ENCODE measurements at places on chromosomes 3 and 15.

GRCh38 chr15:48298914-48299313 is 32.3 kb upstream of the DUT start:
- no peaks in the 10 kb centered on the region for H3K36me3 ChIP-seq
- H3K27ac ChIP-seq: no peak overlapping the region
- DNase-seq: no peak
- no peaks in the 10 kb centered on the region for H3K4me1 ChIP-seq

DNA sequence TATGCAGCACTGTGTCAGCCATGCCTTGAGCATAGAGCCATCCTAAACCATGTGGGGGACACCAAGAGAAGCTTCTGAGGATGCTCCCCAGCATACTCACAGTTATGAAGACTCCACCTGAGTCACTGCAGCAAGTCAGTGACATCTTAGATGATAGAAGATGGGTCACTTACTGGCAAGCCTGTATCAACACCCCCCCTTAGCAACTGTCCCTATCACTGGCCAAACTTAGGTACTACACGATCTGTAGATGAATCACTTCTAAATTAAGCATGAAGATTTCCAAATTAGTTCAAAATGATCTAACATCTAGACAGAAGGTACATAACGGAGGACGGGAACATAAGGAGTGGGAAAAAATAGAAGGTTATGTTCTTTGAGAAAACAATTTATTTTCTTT is 13.2 kb upstream of the LMCD1 start:
- no peak overlapping the region for H3K27ac ChIP-seq
- H3K36me3 ChIP-seq: no peaks in the 10 kb centered on the region
- no peak overlapping the region for H3K4me3 ChIP-seq
- no peaks in the 10 kb centered on the region for H3K4me1 ChIP-seq
- H3K27me3 ChIP-seq: peaks cover 3% of the 10 kb centered on the region

DNA sequence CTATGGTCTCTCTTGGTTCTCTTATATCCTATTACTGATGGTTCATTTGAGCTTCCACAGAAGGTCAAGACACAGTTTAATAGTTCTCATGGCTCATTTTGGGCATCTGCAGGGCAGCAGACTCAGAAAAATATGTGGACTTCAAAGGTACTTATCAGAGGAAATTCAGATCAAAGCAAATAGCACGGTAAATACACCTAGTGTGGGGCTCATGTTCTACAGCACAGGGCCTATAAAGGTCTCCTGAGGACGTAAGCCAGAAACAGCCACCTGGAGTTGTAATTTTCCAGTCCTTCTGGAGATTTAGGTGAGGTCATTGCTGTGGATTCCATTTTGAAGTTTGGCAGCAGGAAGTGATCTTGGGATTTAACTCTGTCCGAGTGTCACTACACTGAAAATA is 134.5 kb upstream of the SGO1 start:
- H3K27me3 ChIP-seq: no peaks in the 10 kb centered on the region
- H3K27ac ChIP-seq: no peak overlapping the region
- no peak for DNase-seq
- H3K4me1 ChIP-seq: no peaks in the 10 kb centered on the region

DNA sequence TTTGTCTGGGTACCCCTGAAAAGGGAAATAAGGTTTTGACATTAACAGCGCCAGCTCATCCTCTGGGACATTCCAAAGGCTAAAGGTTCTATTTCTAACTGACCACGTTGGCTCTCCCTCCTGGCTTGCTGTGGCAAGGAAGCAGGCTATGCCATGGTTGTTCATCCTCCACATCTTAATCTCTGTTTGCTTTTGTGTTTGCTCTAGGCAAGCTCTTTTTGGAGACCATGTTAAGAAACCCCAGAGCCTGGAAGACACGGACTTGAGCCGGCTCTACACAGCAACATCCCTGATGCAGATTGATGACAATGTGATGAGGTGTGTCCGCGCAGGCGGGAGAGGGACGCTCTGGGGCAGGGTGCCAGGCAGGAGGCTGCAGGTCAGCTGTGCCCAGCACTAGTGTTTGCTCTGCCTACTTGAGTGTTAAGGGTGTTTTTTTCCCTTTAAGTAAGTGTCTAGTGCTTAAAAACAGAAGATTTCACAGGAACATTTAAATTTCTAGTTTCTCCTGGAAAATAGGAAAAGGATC is 33.3 kb downstream of the RLBP1 start:
- DNase-seq: no peak
- H3K36me3 ChIP-seq: peaks cover 26% of the 10 kb centered on the region
- H3K4me1 ChIP-seq: no peaks in the 10 kb centered on the region
- no peaks in the 10 kb centered on the region for H3K27me3 ChIP-seq
- H3K27ac ChIP-seq: no peak overlapping the region

- H3K4me1 ChIP-seq: no peaks in the 10 kb centered on the region
- no peak for DNase-seq
- H3K27ac ChIP-seq: no peak overlapping the region
- H3K4me3 ChIP-seq: no peak overlapping the region
These were observed 295.9 kb upstream of the UBE2E2 start for GRCh38 chr3:22907161-22907780.

DNA sequence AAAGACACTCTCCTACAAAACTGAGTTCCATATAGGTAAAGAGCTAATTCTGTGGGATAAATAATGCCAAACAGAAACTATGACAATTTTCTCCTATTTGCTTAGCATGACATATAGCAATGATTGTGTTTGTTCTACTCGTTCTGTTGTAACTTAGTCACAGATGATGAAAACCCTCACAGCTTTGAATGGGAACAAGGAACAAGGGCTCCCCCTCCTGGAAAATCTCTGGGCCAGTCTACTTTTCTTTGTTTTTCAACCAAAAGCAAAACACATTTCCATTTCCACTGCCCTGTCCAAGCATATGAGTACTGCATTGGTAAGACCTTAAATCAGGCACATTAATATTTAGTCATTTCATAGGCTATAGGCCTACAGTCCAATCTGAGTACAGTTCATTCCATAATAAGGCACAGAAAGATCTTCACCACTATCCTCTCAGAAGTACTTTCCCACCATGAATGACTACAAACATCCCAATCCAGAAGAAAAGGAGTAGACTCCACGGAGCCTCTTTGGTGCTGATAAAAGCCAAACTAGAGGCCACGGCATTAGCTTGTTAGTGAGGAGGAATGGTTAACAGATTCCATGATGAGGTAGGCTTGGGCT is 67.1 kb downstream of the ATP8B4 start:
- DNase-seq: peak; percentile 24
- no peaks in the 10 kb centered on the region for H3K36me3 ChIP-seq
- H3K27me3 ChIP-seq: peaks cover 2% of the 10 kb centered on the region
- no peak overlapping the region for H3K4me3 ChIP-seq
- no peak overlapping the region for H3K27ac ChIP-seq

GRCh38 chr3:61157414-61157813 is 93.8 kb downstream of the FHIT start:
- peaks cover 2% of the 10 kb centered on the region for H3K4me1 ChIP-seq

DNA sequence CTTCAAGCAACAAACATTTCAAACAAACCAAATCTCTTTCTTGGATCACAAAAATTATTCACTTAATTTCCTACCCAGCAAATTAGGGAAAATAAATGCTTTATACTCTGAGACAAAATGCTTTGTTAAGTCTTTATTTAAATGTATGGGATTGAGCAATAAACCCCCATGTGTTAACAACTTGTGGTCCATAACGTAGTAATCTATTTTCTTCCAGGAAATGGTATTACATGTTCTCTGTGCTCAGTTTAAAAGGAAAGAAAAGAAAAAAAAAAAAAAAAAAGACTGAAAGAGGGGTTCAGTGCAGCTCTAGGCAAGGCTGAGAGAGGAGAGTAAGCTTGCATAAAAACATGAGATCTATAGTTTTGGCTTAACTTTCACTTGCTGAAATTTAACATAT is 102.3 kb downstream of the PIK3CB start:
- H3K27me3 ChIP-seq: no peaks in the 10 kb centered on the region
- no peak for DNase-seq
- peaks cover 11% of the 10 kb centered on the region for H3K36me3 ChIP-seq

- H3K4me1 ChIP-seq: no peaks in the 10 kb centered on the region
- H3K36me3 ChIP-seq: no peaks in the 10 kb centered on the region
These were observed 322.5 kb upstream of the COL8A1 start for GRCh38 chr3:99315896-99316295.

DNA sequence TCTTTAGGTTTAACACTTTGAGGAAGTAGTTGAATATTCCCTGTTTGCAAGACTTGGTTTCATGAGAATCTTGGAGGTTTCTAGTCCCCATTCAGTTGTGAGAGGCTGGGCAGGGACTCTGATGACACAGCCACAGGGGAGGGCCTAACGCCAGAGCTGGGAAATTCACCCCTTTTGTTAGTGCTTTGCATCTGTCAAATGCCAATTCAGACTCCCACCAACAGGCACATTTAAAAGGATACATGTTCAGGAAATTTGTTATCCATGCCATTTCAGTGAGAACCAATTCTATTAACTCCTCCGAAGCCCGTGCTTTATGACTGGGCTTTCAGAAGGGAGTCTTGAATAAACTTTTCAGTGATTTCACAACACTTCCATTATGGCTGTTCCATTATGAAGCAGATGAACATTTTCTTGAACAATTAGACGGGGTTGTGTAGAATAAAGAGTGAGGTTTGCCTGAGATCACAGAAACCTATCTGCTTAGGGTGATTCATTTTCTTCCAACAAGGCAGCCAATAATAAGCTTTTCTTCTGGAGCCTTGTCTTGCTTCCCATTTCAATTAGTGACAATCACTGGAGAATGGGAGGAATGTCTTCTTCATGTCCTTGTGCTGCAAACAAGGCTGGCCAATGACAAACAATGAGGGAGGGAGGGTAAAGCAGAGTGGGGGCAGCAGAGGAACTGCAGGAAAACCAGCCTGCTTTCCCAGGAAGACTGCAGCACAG is 90.6 kb downstream of the SOX14 start:
- no peaks in the 10 kb centered on the region for H3K27me3 ChIP-seq
- H3K36me3 ChIP-seq: no peaks in the 10 kb centered on the region
- H3K27ac ChIP-seq: no peak overlapping the region
- H3K4me1 ChIP-seq: no peaks in the 10 kb centered on the region

GRCh38 chr15:44736181-44736765 is at the start of gene TRIM69:
Gene TRIM69, plus strand, starts transcription at chr15:44736528. Its CDS starts 177 bp downstream, at chr15:44736705.
- peaks cover 22% of the 10 kb centered on the region for H3K36me3 ChIP-seq
- peak within 1 kb of the TSS; percentile 92 for H3K27ac ChIP-seq
- DNase-seq: no peak
- H3K27me3 ChIP-seq: no peaks in the 10 kb centered on the region

- peaks cover 3% of the 10 kb centered on the region for H3K27me3 ChIP-seq
- H3K4me3 ChIP-seq: no peak overlapping the region
- H3K4me1 ChIP-seq: peaks cover 4% of the 10 kb centered on the region
- DNase-seq: no peak
These were observed 84.3 kb downstream of the RAB11A start for GRCh38 chr15:65953622-65954021.

- peaks cover 90% of the 10 kb centered on the region for H3K4me1 ChIP-seq
- peak overlapping the region; percentile 11 for H3K4me3 ChIP-seq
- peaks cover 33% of the 10 kb centered on the region for H3K36me3 ChIP-seq
- peak; percentile 80 for DNase-seq
These were observed 105.8 kb upstream of the RASGRP1 start for GRCh38 chr15:38670128-38671005.

- DNase-seq: no peak
- peak overlapping the region; percentile 21 for H3K4me3 ChIP-seq
- H3K27ac ChIP-seq: peak overlapping the region; percentile 92
- no peaks in the 10 kb centered on the region for H3K27me3 ChIP-seq
- H3K4me1 ChIP-seq: peaks cover 42% of the 10 kb centered on the region
- H3K36me3 ChIP-seq: peaks cover 41% of the 10 kb centered on the region
These were observed 82.9 kb downstream of the CHSY1 start for GRCh38 chr15:101168898-101169494.

GRCh38 chr3:124007186-124007585 is 15.3 kb upstream of the ROPN1 start:
- no peak overlapping the region for H3K4me3 ChIP-seq
- no peak for DNase-seq
- H3K27me3 ChIP-seq: peaks cover 40% of the 10 kb centered on the region
- H3K36me3 ChIP-seq: no peaks in the 10 kb centered on the region

DNA sequence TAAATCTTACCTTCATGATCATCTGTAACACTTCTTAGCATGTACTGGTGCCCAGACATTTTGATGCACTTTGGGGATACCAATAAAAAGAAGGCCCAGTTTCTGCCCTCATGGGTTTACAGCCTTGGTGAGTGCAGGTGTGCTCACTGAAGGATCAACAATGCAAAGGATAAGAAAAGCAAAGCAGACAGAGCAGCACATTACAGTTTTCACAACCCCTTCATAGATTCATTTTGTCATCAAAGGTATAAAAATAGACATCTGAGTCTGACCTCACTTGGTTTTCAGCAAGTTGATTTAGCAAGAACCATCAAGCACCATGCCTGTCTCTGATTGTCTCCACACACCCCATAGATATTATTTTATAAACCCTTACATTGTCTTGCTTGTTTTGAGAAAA is 77.6 kb downstream of the BFSP2 start:
- no peaks in the 10 kb centered on the region for H3K27me3 ChIP-seq
- DNase-seq: no peak
- no peaks in the 10 kb centered on the region for H3K36me3 ChIP-seq
- no peak overlapping the region for H3K27ac ChIP-seq

DNA sequence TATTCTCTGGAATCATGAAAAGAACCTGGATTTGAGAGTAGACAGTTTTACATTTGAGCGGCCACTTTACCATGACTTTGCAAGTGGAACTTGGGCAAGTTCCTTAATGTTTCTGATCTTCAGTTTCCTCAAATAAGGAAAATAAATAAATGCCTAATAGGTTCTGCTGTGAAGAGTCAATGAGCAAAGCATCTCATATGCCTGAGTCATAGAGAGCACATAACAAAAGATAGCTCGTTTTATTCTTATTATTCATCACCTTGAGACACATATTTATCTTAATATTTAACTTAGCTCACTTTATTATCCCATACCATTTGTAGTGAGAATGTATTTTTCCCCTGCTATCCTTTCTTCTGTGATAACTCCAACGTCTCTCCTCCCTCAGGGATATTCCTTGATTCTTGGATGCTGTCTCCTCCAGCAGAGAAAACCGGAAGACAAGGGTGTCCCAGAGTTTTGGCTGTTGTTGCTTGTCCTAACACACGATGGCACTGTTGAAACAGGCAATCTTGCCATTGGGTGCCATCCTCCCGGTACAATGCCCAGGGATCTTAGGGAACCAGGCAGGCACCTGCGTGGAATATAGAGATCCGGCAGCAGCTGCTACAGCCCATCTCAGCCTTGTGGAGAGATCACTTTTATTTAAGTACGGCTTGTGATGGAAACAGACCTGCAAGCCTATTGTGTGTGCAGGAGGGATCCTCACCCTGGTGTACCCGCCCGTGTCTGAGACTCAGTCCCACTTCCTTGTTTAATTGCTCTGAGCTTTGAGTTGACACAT is 33.3 kb upstream of the VPS33B start:
- no peak overlapping the region for H3K4me3 ChIP-seq
- H3K4me1 ChIP-seq: no peaks in the 10 kb centered on the region
- no peak overlapping the region for H3K27ac ChIP-seq
- H3K27me3 ChIP-seq: peaks cover 62% of the 10 kb centered on the region
- no peaks in the 10 kb centered on the region for H3K36me3 ChIP-seq

DNA sequence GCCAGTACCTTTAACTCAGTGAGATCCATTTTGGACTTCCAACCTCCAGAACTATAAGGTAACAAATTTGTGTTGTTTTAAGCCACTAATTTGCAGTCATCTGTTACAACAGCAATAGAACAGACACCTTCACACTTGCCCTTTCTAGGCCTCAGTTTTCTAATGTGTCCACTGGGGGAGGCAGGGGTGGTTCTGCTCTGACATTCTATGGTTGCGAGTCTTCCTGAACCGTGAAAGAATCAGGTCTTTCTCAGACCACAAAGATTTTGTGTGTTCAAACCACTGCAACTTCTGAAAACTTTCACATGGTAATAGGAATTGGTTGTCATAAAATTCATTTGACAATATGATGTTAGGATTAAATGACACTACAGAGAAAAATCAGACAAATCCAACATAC is 26.8 kb upstream of the CSTA start:
- H3K4me3 ChIP-seq: no peak overlapping the region
- no peak overlapping the region for H3K27ac ChIP-seq
- no peaks in the 10 kb centered on the region for H3K36me3 ChIP-seq
- H3K4me1 ChIP-seq: peaks cover 23% of the 10 kb centered on the region
- peaks cover 2% of the 10 kb centered on the region for H3K27me3 ChIP-seq
- DNase-seq: peak; percentile 10
